ENCODE measurements at places on chromosomes 2 and 18.

DNA sequence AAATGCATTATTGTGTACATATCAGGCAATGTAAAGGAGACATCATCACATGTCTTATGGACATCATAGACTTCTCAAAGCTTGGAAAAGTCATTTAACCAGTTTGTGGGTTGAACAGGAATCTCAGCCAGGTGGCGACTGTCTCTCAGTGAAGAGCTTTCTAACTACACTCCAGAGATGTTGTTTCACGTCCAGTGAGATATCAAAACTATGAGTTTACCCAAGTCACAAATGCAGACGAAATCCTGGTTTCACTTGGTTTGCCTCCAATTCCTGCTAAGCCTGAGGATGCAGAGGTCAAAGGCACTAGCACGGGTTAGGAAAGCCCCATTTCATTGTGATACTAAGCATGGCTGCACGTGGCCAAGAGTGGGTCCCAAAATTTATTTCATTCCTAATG, 384.5 kb upstream of the MEIS1 start:
- no peak for DNase-seq

- peak; percentile 83 for DNase-seq
Observed at GRCh38 chr2:172103471-172104272, 972 bp upstream of the DLX2 start.

DNA sequence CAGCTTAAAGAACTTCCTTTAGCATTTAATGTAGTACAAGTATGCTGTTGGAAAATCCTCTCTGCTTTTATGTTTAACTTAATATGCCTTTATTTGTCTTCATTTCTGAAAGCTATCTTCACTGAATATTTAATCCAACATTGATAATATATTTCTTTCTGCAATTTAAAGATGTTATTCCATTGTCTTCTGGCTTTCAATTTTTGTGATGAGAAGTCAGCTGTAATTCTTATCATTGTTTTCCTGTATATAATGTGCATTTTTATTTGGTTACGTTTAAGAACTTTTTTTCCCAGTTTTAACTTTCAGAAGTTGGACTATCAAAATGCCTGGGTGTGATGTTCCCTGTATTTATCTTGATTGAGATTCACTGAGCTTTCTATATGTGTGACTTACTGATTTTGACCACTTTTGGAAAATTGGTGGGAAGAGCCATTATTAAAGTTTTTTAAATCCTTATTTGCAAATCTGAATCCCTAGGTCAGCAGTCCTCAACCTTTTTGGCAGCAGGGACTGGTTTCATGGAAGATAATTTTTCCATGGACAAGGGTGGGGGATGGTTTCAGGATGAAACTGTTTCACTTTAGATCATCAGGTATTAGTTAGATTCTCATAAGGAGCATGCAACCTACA, 241.0 kb downstream of the TNS1 start:
- DNase-seq: no peak

- DNase-seq: no peak
Observed at GRCh38 chr2:137173463-137173862, 408.1 kb downstream of the THSD7B start.

DNA sequence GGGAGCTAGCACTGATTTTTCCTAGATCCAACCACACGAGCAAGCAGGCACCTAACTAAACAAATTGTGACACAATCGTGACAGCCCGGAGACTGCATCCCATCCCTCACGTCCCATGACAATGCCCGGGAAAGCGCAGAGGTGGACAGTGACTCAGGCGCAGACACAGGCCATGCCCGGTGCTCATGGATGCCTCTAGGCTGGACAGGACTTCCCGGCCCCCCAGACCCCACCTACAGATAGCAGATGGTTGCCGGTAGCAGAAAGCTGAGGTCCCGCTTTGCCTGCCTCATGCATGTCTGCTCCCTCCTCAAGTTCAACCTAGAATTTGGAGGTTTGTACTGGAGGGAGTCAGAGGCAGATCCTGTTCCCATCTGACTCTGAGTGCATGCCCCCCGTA, 81.0 kb downstream of the TPO start:
- DNase-seq: no peak

GRCh38 chr18:79901665-79902064, 49.8 kb downstream of the SLC66A2 start:
- no peak for DNase-seq

DNA sequence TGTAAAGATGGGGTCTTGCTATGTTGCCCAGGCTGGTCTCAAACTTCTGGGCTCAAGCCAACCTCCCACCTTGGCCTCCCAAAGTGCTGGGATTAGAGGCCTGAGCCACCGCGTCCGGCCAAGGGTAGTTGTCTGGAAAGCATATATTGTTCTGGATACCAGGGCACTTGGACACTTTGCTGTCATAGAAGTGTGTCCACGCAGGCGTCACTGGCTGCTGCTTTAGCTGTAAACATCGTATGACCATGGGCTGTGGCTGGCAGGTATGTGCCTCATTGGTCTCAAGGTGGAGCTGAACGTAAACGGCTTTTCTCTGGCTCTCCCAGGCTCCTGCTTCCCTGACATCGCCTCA, 3.2 kb upstream of the GPR35 start:
- DNase-seq: no peak
